Right cardiac atrium (tissue), 5 donors: ENCODE measurements at places on chromosomes 4 and X. TPM values are rescaled to one million over a fixed set of nuclear protein-coding genes. Genes with fewer than 3 reads are reported as not detected.
A peak's percentile ranks its signal among the peaks of the same experiment; 100 is the strongest.

The OPRPN gene
- not detected for total RNA-seq

The HGFAC gene
- total RNA-seq, result 0.31 TPM

The TMPRSS11D gene
- total RNA-seq, result not detected

DNA sequence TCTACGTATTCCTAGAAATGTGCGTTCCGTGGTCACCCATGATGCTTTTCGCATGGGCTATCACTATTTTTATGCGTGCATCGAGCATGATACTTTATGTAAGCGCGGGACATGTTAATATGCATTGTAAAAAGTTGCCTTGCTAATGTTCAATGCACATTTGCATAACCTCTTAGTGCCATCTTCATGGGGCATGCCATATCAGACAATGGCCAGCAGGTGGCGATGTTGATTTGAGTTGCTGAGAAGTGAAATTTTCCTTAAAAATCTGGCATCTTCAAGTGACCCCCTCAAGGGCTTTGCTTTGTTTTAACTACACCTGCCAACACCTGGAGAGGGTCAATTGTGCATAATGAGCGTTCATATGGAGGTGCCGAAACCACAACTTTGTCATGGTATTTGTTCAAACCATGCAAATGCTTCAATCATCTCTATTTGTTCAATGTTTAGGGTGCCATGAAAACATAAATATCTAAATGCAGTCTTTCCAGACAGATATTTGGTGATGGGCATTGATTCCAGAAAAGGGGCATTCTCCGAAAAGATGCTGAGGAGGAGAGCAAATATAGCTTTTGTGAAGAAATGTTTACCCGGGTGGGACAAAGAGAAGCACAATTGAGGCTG is 833.9 kb upstream of the PRKX start:
- peak; percentile 26 for DNase-seq

DNA sequence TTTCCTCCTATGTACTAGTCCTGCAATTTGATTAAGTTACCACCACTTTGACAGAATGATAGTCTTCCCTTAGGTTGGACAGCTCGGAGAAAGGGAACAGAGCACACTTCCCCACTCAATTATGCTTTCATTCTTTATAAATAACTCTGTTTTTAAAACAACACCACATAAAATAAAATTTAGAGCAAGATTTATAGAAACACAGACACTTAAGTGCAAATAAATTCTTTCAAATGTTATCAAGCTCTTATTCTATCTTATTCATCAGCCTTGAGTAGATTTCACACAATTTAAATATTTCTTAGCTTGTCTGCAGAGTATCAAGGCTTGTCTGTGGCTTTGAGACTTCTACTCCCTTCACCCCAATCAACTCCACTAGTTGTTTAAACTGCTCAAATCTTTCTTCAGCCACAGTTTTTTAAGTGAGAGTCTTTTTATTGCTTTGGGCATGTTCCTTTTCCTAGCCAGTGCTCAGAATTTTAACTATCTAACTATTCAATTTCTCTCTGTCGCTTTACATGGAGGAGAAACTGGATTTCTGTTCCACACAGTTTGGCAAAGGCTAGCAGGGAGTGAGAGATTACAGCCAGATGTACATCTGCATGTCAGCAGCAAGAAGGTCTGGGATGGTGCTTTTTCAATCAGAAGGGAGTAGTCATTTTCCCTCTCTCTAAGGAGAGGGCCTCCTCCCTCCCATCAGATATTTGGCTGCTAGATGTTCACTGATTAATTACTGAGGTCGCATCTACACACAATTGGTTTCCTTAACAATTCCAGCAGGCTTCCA is 53.1 kb upstream of the PLAC1 start:
- no peak for DNase-seq

- no peak for DNase-seq
Measured at GRCh38 chr4:87933337-87933736, 42.2 kb upstream of the SPP1 start.

DNA sequence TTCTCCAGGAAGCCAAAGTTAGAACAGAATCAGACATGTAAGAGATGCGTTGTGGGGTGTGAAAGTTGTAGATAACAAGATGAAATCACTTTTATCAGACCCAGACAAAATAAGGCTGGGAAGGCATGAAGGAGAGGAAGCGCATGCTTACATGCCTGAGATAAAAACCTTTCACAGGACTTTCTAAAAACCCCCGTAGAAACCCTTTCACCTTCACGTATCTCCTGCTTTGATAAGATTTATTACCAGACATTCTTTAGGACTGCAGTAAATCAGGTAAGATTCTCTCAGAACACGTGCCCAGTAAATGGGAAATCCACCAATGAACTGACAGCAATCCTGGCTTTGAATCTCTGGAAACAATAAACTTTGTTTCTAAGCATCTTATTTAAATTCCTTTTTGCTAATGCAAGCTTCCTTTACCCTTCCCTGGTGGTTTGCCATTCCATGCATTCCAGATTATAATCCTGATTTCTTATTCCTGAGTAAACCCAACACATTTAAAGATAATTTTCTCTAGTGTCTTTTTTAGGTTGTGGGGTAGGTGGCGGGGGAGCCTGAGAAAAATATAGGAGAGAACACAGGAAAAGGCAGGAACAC is 254.6 kb upstream of the LDB2 start:
- DNase-seq, result no peak

DNA sequence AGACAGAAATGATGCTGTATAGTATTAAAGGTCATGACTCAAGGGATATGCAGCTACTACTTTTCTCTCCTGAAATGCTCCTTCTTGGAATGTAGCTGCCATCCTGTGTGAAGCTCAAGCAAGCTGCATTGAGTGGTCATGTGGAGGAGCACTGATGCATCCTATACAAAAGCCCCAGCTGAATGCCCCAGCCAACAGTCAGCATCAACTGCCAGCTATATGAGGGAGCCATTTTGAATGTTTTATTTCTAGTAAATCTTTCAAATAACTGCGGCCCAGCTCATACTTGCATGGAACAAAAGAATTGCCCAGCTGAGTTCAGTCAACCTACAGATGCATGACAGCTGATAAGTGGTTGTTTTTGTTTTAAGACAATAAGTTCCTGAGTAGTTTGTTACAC is 165.0 kb upstream of the GEMIN8 start:
- no peak for DNase-seq

DNA sequence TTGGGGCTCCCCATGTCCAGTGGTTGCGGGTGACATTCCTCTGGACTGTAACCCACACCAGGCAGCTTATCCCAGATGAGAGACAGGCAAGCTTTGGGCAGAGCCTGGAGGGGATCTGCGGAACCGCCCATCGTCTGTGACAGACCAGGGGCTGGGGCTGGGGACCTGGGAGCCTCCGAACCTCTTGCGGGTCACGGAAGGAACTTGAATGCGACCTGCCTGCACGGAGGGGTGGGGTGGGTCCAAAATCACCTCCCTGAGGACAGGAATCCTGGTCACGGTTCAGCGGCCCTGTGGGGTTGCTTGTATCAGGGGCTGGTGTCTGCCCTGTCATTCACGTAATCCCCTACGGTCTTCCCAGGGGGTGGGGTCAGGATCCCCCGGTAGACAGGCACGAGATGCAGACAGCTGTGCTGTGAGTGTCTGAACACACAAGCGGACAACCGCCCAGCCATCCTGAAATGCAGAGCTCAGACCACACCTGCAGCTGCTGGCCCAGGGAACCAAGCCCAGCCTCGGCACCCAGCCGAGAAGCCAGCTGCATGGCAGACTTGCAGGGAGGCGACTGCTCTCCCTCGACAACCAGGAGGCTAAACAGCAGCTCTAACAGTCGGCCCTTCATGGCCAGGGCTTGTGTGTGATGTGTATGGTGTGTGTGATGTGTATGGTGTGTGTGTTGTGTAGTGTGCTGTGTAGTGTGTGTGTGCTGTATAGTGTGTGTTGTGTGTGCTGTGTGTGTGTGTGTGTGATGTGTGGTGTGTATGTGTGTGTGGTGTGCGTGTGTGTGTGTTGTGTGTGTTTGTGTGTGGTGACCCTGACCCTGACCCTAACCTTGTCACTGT is 105.9 kb upstream of the ADRA2C start:
- peak; percentile 34 for DNase-seq

GRCh38 chr4:90476586-90476985 is 349.4 kb downstream of the CCSER1 start:
- DNase-seq, result no peak

GRCh38 chr4:8198906-8199593 is at the start of gene SH3TC1:
SH3TC1 (plus strand) TSS chr4:8199290; CDS start chr4:8205195, 5,905 bp downstream.
- peak; percentile 89 for DNase-seq

GRCh38 chr4:14117575-14118238 is 490.2 kb upstream of the BOD1L1 start:
- DNase-seq, result no peak
